ENCODE measurements at places on chromosomes 1 and 21.

GRCh38 chr1:54601730-54602129 lies 21.6 kb downstream of the FAM151A start:
- no peak for DNase-seq

- DNase-seq, result no peak
Observed at GRCh38 chr1:155175281-155175926, 1.8 kb downstream of the TRIM46 start.

GRCh38 chr1:234127026-234127671 lies 222.7 kb downstream of the SLC35F3 start:
- no peak for DNase-seq

DNA sequence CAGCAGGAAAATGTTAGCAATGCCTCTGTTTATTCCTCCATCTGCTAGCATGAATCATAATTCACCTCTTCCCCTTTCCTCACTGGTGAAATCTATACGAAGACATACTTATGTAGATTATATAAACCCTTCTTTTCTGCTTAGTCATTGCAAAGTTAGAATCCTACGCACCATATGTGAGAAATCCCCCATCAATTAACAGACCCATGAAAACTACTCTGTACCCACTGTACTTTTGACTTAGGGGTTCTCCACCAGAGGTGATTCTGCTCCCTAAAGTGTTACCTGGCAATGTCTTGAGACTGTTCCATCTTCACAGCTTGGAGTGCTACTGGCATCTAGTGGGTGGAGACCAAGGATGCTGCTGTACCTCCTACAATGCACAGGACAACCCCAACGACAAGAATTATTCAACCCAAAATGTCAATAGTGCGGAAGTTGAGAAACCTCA lies 49.6 kb upstream of the KCTD3 start:
- DNase-seq, result peak; percentile 47

DNA sequence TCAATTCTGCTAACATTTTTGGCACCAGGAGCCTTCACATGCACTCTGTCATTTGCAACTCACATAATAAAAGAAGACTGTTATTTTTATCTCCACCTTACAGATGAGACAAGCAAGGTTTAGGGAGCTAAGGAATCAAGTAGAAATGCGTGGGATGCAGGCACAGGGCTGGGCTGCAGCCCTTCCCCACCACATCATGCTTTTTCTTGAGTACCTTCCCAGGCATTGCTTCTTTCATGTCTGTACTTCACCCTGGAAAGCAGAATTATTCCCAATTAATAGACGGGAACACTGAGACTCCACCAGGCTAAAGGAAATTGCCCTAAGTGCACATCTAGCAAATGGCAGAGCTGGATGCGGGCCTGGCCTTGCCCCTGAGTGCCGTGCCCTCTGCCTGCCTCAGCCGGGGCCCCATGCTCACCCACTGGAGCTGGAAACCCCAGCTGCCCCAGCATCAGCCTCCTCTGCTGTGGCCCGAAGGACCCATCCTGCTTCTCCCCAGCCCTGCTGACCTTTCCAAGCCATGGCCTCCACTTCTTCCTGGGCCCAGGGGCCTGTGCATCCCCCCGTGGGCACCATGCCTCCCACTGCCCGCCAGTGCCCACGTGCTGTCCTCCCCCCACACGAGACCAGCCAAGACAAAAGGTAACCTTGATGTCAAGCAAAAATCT lies 257.5 kb downstream of the TOMM20 start:
- DNase-seq, result no peak

- DNase-seq, result no peak
Observed at GRCh38 chr1:240304466-240304865, 212.8 kb downstream of the FMN2 start.

DNA sequence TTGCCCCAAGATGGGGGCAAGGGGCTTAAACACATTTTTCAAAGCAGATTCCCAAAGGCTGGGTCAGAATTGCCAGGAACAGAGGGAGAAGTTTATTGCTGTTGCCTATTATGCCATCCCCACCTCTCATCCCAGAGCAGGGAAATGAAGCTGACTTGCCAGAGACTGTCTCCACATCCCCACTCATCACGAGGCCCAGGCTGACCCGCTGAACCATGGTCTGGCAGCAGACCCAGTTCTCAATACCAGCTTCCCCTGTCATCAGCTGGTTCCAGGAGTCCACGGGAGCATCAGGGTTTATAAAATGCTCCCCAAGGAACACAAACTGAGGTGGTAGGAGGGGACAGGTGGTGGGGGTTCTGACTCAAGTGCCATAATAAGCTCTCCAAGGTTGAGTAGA lies 605.9 kb downstream of the NPHP4 start:
- no peak for DNase-seq

DNA sequence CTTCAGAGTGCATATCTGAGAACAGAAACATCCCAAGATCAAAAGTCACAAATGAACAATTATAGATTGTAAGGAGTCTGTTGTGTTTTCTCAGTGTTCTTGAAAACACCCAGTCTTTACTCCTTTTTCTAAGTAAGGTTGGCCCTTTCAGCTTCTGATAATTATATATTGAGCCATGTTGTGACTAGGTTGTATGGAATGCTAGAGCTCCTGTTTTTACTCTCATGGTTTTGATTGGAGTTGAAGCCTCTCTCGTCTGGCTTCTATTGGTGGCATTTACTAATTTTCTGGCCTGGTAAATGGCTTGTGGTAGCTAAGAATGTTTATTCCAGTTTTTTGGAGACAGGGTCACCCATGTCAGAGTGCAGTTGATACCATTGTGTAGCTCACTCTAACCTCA lies 84.7 kb downstream of the NDUFS5 start:
- DNase-seq, result no peak

DNA sequence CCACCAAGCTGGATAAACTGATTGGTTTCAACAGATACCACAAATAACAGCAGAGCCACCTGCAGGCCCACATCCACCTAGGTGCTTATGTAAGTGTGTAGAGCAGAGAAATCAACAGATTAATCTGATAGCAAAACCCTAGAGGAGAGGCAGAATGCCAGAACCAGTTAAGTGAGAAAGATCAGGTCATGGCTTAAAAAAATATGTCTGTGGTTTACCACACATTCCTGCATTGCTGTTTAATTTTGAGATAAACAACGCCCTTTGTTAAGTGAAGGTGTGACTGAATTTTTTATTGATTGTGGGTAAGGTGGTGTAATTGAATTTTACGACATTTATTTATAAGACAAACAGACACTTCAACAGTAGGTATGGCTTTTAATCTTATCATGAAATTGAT lies 21.2 kb downstream of the CRNN start:
- peak; percentile 19 for DNase-seq

- no peak for DNase-seq
Observed at GRCh38 chr1:50860256-50860655, 99.8 kb downstream of the FAF1 start.

- no peak for DNase-seq
Observed at GRCh38 chr21:42454786-42455185, 41.2 kb downstream of the RSPH1 start.

DNA sequence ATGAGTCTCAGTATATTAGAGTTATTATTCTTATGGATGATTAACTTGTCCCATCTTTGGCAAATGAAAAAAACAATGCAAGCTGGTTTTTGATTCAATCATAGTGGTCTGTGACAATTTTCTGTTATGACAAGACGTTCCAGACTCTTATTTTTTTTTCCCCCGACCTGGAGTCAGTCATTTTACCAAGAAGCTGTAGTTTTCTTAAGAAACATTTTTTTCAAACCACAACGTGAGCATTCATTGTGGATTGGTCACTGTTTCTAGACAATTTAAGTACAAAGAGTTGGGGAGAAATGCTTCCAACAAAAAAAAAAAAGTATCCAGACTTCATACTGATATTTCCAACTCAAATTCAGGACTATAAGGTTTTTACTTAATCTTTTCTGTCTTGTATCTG lies 8.0 kb upstream of the ANGPTL3 start:
- DNase-seq, result peak; percentile 9

DNA sequence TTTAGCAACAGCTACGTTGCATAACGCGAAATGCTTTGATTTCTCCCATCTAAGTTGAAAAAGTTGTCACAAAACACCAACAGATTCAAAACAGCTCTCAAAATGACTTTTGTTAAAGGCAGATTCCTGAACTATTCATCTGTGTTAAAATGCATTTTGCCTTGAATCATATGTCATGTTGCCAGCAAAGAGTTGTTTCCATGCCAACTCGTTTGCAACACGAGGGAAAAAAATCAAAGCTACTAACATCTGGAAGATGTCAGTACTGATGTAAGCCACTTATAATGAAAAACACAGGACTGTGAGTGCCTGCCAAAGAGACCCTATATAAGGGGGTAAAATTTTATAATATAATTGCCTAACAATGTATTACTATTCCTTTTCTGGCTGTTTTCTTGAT lies 182.7 kb upstream of the PTBP2 start:
- peak; percentile 63 for DNase-seq

- no peak for DNase-seq
Observed at GRCh38 chr1:12383786-12384185, 154.0 kb downstream of the VPS13D start.

DNA sequence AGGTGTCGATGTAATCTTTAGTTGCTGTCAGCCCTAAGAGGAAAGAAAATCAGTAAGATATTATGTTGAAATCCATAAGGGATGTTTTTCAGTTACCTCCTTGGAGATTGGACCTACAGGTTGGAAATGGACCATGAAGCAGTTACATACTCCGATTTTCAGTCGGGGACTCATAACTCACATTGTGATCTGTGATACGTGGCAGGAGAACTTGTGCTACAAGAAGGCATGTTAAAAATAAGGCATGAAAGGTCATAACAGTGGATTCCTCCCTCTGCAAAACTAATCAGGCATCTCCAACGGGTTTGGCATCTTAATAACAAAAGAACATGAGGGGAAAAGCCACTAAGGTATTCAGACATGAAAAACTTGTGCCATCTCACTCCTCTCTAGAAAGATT lies 111.2 kb upstream of the CACHD1 start:
- DNase-seq, result no peak

DNA sequence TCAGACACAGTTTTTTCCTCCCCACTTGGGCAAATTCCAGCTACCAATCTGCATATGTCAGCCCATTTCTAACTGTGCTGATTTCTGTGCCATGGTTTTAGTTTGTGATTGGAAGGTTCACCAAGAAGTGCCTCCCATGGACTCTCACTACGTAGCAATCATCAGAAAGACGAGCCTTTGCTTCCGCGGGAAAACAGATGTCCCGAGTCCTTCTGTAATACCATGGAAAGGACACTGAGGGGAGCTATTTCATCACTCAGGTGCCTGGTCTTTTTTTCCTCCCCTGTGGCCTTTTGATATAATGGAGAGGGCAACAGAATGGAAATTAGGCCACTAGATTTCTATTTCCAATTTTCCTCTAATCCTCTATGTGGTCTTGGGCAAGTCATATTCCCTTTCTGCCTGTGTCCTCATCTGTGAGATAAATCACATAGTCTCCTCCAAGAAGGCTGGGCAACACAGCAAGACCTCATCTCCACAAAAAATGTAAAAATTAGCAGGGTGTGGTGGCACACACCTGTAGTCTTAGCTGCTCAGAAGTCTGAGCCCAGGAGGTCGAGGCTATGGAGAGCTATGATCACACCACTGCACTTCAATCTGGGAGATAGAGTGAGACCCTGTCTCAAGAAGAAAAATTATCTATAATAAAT lies 24.8 kb downstream of the LEMD1 start:
- DNase-seq, result peak; percentile 63

- DNase-seq, result no peak
Observed at GRCh38 chr1:35595684-35596083, 22.6 kb downstream of the TFAP2E start.

DNA sequence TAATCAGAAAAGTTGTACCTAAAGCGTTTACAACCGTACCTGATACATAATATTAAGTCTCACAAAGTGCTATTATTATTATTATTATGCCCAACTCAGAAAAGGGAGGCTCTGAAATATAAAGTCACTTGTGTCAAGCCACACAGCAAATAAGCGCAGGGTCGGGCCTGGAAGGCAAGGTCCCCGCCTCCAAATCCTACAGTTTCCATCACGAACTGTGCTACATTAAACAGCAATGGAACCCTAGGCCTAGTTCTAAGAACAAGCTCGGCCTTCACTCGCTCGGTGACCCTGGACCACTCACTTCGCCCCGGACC lies 549 bp downstream of the PARS2 start:
- DNase-seq, result no peak
